ENCODE measurements at places on chromosomes 12 and 14. TPM values are rescaled to one million over a fixed set of nuclear protein-coding genes. Genes with fewer than 3 reads are reported as not detected.

DNA sequence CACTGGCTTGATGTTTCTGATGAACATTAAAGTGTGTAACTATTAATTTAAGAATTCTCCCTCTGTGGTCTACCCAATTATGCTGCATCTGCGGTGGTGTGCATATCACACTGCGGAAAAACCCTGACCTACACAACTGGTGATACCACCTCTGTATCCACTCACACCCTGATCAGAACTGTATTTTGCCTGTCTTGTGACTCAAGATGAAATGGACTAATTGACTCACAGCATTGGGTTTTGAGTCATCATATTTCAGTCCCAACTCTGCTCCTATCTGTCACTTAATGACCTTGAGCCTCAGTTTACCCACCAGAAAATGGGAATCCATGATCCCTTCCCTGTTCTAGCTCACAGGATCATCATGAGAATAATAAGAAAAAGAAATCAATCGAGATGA is 65.6 kb downstream of the NUAK1 start:
- no peaks in the 10 kb centered on the region for H3K27me3 ChIP-seq
- DNase-seq, result no peak
- H3K4me3 ChIP-seq, result no peak overlapping the region
- H3K36me3 ChIP-seq, result no peaks in the 10 kb centered on the region
- no peaks in the 10 kb centered on the region for H3K4me1 ChIP-seq
- no peak overlapping the region for H3K27ac ChIP-seq

C12orf54 gene
- total RNA-seq, result not detected

- H3K4me1 ChIP-seq, result no peaks in the 10 kb centered on the region
- DNase-seq, result peak; percentile 66
- no peak overlapping the region for H3K4me3 ChIP-seq
- H3K27me3 ChIP-seq, result no peaks in the 10 kb centered on the region
These were observed 28.8 kb upstream of the LRRC10 start for GRCh38 chr12:69639400-69640016.

RHNO1 gene
- 25.5 TPM for total RNA-seq

DNA sequence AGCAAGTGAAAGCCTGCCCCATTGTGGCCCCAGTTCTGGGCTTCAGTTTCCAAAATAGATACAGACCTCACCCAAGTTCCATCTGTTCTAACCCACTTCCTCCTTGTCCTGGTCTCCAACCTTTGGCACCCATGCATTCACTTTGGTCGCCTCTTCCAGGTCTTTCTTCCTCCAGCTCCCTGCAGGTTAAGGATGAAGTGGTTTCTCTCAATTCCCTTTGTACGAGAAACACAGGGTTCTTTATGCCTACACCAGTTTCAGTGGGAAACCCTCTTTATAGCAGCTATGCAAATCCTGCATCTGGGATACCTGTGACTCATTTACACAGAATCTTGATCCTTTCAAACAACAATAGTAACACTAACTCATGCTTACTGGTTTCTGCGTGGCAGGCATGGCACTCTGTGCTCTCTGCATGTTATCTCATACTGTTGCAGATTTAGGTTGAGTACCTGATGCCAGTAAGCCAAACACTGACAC is 110.6 kb upstream of the AMIGO2 start:
- H3K27ac ChIP-seq, result no peak overlapping the region
- no peaks in the 10 kb centered on the region for H3K36me3 ChIP-seq
- no peaks in the 10 kb centered on the region for H3K4me1 ChIP-seq
- no peaks in the 10 kb centered on the region for H3K27me3 ChIP-seq

MOAP1 gene
- total RNA-seq, result 22.4 TPM

- no peaks in the 10 kb centered on the region for H3K4me1 ChIP-seq
- H3K4me3 ChIP-seq, result no peak overlapping the region
- H3K36me3 ChIP-seq, result no peaks in the 10 kb centered on the region
- no peaks in the 10 kb centered on the region for H3K27me3 ChIP-seq
These were observed 85.5 kb upstream of the TRAF3 start for GRCh38 chr14:102691763-102692162.

GRCh38 chr12:47110011-47110541 is 30.3 kb upstream of the AMIGO2 start:
- DNase-seq, result no peak
- H3K4me1 ChIP-seq, result no peaks in the 10 kb centered on the region
- H3K36me3 ChIP-seq, result no peaks in the 10 kb centered on the region
- no peak overlapping the region for H3K27ac ChIP-seq
- H3K27me3 ChIP-seq, result no peaks in the 10 kb centered on the region

BBS10 gene
- total RNA-seq, result 3.2 TPM

LTBP2 gene
- 3.7 TPM for total RNA-seq

OVCH1 gene
- not detected for total RNA-seq

DNA sequence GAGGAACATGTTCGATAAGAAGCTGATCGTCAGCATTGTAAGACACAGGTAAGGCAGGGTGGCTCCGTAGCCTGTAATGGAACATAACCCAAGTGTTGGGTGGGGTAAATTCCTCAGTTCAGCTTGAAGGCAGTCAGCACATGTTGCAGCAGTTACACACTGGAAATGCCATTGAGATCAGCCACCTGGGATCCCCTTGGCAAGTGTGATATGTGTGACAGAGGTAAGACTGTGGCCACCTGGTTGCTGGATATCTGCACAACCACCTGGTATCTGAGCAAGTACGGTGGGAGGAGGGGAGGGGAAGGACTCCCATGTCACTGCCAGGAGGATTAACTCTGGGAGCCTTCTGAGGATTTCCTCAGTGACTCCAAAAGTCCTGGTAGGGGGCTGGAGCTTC is 158.0 kb upstream of the CAND1 start:
- no peaks in the 10 kb centered on the region for H3K27me3 ChIP-seq
- no peak overlapping the region for H3K27ac ChIP-seq
- H3K36me3 ChIP-seq, result no peaks in the 10 kb centered on the region
- H3K4me1 ChIP-seq, result no peaks in the 10 kb centered on the region
- no peak for DNase-seq

- no peaks in the 10 kb centered on the region for H3K27me3 ChIP-seq
- no peak overlapping the region for H3K4me3 ChIP-seq
These were observed 56.1 kb upstream of the NCOR2 start for GRCh38 chr12:124623344-124624035.

DNA sequence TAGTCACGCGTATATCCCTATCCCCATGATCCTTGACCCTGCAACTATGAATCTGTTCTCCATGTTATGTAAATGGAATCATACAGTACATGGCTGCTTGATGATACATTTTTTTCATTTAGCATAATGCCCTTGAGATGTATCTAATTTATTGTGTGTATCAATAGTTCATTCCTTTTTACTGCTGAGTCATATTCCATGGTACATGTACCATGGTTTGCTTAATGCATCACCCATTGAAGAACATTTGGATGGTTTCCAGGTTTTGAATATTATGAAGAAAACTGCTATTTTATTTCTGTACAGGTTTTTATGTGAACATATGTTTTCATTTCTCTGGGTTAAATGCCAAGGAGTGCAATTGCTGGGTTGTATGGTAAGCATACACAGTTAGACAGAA is 4.0 kb upstream of the RNASE10 start:
- H3K4me1 ChIP-seq, result no peaks in the 10 kb centered on the region
- H3K27ac ChIP-seq, result no peak overlapping the region
- no peaks in the 10 kb centered on the region for H3K36me3 ChIP-seq
- no peak overlapping the region for H3K4me3 ChIP-seq
